ENCODE measurements at places on chromosomes 2 and 18.
A peak's percentile ranks its signal among the peaks of the same experiment; 100 is the strongest.

- no peak for DNase-seq
These were observed 118.0 kb downstream of the MREG start for GRCh38 chr2:215895330-215895729.

- no peak for DNase-seq
These were observed 70.8 kb upstream of the STK17B start for GRCh38 chr2:196242131-196242620.

- no peak for DNase-seq
These were observed 631.5 kb downstream of the SUCLG1 start for GRCh38 chr2:83827618-83828017.

DNA sequence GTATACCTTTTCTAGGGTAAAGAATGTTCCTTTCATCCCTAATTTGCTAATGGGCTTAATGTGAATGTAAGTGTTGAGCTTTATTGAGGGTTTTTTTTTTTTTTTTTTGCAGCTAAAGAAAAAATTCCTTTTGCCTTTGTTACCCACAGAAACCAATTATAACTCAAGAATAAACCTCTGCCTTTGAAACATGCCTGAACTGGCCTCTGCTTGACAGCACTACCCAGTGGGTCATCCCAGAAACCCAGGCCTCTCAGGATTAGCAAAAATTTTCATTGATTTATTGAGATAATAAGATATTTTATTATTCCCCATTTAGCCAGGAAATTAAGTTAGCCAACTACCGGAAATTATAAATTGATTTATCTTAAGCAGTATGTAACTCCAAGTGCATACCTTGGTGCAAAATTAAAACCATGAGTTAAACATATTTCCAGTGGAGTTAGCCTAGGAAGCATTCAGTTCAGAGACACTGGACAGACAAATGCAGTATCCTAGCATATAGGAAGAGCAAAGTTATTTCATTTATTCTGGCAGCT, 67.0 kb upstream of the RASGRP3 start:
- no peak for DNase-seq

GRCh38 chr2:41736105-41736567, 311.7 kb upstream of the PKDCC start:
- DNase-seq = no peak

DNA sequence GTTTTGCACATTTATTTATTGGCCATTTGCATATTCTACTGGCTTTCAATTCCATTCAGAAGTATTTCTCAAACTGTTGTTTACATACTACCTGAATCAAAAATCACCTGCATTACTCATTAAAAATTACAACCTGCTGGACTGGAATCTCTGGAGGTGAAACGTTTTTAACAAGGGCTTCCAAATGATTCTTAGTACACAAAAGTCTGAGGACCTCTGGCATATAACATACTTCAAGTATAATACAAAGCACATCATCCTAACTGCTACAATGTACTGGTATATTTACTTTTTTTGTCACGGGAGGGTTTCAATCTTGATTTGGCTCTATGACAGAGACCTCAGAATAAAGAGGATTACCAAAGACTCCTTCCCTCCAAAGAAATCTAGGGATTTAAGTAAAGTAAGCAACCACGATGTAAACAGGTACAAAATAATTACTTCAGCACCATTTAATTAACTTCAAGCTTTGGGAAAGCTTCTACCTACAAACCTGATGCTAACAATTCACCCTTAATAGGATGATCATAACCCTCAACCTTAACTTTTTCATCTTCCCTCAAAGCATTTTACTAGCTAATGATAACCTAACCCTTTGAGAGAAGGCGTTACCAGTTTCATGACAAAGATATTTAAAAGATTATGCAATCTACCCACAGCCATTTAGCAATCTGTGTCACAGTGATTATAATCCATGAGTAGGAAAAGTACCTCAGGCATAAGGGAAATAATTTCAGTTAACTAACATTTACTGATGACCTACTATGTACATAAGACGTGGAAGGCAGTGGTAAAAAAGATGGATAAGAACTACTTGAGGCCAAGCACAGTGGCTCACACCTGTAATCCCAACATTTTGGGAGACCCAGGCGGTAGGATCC, 24.7 kb downstream of the ATAD2B start:
- DNase-seq = no peak

- no peak for DNase-seq
These were observed 50.5 kb downstream of the SDC1 start for GRCh38 chr2:20174410-20174809.

GRCh38 chr18:63142594-63143225, 176.9 kb downstream of the BCL2 start:
- DNase-seq = no peak

GRCh38 chr2:158509928-158510797, 53.4 kb downstream of the PKP4 start:
- no peak for DNase-seq

- DNase-seq = no peak
These were observed 548.0 kb upstream of the SALL3 start for GRCh38 chr18:78431606-78432005.

- no peak for DNase-seq
These were observed 196.1 kb downstream of the AGPS start for GRCh38 chr2:177588671-177589070.

- no peak for DNase-seq
These were observed 70.6 kb upstream of the ID2 start for GRCh38 chr2:8611246-8611645.

DNA sequence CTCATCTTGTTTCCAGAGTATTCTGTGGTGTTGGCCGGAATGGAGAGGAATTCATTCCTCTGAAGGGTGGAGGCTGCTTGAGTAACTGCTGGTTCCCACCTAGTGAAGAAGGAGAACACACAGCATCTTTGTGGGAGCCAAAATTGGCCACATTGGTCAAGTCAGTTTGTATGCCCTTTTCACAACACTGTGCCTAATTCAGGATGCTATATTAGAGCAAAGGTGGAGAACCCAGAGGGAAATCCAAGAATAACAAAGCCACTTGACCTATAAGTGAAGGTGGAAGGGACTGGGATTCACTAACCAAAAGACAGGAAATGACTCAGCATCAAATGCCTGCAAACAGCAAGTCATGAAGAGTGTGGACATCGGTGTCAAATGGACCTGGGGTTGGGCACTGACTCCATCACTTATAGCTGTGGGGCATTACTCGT, 27.3 kb upstream of the MLPH start:
- DNase-seq = no peak

GRCh38 chr2:28291811-28292440, 100.7 kb upstream of the FOSL2 start:
- no peak for DNase-seq

DNA sequence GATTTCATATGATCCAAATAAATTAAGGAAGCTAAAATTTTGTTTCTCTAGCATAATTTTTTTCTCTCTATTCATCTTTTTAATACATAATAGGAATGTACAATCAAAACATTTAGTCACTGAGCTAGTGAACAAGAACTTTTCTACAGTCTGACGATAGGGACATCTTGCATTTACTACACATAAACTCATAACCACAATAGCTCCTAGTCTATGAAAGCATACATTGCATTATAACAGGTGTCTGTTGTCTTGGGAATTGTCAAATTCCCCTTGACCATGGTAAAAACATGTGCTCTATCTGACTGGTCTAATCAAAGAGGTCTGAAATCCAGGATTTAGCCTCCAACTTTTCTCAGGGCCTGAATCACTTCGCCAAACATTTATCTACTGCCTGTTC, 144.8 kb downstream of the FAM124B start:
- no peak for DNase-seq

DNA sequence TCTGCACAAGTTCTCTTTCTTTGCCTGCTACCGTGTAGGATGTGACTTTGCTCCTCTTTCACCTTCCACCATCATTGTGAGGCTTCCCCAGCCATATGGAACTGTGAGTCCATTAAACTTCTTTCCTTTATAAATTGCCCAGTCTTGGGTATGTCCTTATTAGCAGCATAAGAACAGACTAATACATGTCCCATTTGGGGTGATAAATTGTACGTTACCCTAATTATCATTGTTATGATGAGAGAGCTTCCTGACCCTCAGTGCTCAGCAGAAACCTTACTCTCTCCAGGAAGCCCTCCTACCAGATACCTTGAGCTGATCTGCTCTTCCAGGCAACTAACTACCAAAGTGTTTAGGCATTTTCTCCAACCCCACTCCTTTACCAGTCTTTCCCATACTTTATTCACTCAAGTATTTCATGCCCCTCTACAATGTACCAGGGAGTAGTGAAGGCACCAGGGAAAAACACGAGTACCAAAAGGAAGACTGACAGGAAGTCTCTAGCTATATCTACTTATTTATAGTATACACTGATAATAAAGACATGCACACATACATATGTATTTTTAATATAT, 196.2 kb downstream of the MYCN start:
- no peak for DNase-seq

DNA sequence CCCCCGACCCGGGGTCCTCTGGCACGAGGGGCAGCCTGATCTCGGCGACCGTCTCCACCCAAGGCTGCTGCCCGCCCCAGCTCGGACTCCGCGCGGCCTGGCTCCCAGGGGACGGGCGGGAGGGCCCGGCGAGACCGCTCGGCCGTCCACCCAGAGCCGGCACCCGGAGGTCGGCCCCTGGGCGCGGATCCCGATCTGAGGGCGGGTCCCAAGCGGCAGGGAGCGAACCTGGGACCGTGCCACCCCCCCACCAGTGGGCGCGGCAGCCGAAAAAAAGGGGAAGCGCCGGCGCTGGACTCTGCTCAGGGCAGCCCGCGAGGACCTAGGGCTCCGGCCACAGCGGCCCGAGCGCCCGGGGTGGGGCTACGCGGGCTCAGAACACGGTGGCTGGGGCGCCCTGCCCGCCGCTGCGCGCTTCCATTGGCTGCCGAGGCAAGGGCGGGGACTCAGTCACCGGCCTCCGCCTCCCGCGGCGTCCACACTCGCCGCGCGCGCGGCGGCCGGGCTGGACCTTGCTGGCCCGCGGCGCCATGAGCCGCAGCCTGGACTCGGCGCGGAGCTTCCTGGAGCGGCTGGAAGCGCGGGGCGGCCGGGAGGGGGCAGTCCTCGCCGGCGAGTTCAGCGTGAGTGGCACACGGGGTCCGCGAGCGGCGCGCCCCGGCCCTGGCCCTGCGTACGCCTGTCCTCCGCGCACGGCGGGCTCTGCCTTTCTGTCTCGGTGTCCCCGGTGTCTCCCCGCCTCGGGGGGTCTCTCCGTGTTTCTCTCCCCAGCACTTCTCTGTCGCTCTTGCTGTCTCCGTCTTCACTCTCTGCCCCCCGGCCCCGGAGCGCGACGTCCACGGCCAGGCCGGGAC, at the start of gene PTPN18:
PTPN18 (plus strand) TSS at position 479 of the 854 bp plus-strand sequence; CDS start at position 531, 52 bp downstream.
- DNase-seq = peak; percentile 7

- DNase-seq = no peak
These were observed 28.4 kb upstream of the TANK start for GRCh38 chr2:161131804-161132203.

- DNase-seq = no peak
These were observed 269.4 kb downstream of the ETAA1 start for GRCh38 chr2:67666386-67667053.

DNA sequence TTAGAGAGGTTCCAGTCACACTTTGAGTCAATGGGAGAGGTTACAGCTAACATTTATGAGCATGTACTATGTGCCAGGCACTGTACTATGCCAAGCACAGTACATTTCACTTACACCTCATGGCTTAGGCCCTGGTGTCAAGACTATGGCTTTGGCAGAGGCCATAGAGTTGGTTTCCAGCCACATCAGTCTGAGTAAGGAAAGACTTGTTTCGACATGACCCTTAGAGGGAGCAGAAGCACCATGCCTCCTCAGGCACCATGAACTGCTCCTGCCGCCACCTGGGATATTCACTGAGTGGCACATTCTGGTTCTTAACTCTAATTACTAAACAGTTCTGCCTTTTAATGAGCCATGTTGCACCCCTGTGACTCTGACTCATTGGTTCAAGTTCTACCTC, 12.7 kb downstream of the DGUOK start:
- DNase-seq = no peak

DNA sequence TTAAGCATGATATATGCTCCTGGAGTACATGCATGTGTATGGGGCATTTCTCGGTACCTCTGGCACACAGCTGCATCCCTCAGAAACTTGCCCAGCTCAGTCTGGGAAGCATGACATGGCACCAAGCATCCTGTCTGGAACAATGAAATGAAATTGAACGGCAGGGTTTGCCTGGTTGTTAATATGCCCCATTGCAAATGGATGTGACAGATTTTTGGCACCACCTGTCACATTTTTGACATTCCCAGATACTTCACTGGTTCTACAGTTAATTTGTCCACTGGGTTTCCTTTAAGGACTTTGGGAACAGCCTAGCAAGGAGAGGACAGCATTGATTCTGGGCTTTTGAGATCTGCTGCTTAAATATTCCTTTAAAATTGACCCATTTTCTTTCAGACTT, 305.8 kb downstream of the TSN start:
- peak; percentile 30 for DNase-seq

DNA sequence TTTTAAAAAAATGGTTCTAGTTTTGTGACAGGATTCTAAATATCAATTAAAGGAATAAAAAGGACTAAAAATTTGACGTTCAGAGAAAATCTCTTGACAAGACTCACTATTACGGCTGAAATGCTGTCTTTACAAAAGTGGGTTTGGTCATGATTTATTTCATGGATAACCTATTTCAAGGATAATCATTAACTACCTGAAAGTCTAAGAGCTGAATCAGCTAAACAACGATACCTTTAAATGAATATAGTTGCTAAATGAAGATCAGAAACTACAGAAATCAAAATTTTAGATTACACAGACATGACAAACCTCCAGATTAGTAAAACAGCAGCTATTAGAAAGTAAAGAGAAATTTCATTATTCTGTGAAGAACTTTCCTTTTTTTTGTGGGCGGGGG, 35.7 kb downstream of the RTTN start:
- no peak for DNase-seq

DNA sequence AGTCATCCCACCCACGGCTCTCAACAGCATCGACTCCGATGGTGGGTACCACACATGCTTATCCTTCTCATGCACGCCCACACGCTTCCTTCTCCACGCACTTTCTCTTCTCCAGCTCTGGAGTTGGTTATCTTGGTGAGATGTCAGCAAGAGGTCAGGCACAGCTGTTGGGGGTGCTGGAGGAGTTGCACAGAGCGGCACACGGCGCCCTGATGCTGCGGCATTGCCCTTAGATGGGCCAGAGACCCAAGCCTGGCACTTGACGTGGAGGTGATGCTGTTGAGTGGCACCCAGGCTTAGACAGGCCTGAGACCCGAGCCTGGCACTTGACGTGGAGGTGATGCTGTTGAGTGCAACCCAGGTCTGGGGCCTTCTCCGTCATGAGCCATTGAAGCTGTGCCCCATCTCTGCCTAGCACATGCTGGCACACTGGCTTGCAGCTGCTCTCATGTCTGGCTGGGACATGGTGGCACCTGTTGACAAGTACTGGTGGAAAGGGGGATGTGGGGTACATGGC, 83.2 kb downstream of the DGKD start:
- no peak for DNase-seq

DNA sequence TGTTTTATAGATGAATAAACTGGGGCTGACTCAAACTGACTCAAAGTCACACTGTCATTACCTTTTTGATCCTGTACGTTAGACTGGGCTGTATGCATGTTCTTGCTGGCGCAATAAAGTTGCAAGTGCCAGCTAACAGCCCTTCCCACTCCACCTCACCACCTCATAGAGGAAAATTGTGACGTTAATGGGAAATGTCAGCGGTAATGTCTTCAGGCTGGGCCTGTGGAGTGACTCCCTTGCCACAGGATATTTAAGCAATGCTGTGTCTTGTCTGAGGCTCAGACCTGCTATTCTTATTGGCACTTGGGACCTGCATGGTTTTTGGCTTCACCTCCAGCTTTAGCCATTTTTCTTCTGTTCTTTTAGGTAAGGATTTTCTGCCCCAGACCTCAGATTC, 25.2 kb upstream of the CASP10 start:
- DNase-seq = no peak

- DNase-seq = no peak
These were observed 50.9 kb upstream of the PSMD14 start for GRCh38 chr2:161257123-161257952.

- DNase-seq = no peak
These were observed 16.2 kb downstream of the SS18 start for GRCh38 chr18:26074246-26074645.
